ENCODE measurements at places on chromosomes 4 and X.

GRCh38 chr4:125461676-125462363 lies 147.1 kb downstream of the FAT4 start:
- no peak for DNase-seq

DNA sequence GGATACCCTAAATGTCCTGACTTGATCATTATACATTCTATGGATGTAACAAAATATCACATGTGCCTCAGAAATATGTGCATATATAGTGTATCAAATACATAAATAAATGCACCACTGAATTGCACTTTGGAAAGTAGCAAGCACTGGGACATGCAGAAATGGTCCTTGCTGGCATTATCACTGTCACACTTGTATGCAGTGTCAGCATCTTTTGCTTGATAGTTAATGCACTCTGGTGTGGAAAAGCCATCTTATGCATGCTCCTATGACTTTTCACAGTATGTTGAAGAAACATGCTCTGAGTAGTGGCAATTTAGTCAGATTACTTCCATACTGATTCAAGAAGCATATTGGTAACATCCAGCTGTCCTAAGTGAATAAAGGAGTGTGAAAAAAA lies 27.5 kb upstream of the REPS2 start:
- DNase-seq: no peak

DNA sequence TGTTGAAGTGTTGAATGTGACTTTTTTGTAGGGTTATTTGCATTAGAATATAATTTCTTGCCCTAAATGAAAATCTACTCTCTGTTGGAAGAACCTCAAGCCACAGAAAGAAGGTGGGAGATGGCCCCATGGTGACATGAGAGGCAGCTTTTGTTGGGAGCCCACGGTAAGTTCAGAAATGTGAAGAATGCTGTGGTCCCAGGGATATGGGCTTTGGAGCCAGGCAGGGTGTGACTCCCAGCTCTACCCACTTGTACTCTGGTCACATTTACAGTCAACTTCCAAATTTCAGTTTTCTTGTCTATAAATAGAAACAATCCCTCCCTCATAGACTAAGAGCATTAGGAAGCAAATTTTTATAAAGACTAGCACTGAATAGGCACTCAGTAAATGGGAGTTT lies 177.8 kb downstream of the RAB28 start:
- DNase-seq: no peak

DNA sequence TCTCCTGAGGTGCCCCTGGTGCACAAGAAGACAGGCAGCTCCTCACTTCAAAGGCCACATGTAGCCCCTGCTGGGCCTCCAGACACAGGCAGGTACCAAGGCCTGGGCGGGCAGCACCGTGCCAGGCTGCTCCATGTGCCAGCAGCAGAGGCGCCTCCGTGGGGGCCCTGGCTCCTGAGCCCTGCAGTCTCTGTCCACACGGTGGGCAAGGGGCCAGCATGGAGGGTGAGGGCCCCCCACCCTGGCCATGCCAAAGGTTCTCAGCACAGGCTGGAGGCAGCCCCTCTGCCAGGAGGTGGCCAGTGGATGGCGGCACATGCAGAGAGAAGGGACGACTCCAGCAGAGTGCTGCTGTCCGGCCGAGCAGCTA lies 72.6 kb downstream of the FAM53A start:
- DNase-seq: no peak

DNA sequence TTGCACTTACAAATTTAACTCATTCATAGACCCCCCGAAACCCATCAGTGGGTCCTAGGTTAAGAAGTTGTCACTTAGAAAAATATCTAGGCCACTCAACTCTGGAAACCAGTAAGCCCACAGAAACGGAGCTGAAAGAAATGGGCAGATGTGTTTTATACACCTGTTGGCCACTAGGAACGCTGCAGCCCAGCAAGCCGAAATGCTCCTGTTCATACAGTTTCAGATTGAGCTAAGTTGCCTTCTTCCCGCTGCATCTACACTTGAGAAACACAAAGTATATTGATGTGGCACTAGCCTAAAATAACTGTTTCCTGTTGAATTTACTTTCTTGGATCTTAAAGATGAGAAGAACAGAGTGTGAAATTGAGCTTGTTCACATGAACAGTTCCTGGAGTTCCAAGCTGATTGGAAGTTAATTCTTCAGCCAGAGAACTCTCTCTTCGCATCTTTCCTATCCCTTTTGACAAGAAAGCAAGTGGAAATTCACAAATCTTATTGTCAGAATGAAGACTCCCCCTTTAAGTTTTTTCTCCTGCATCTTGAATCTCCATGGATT lies 174.1 kb downstream of the RBMX2 start:
- peak; percentile 40 for DNase-seq

DNA sequence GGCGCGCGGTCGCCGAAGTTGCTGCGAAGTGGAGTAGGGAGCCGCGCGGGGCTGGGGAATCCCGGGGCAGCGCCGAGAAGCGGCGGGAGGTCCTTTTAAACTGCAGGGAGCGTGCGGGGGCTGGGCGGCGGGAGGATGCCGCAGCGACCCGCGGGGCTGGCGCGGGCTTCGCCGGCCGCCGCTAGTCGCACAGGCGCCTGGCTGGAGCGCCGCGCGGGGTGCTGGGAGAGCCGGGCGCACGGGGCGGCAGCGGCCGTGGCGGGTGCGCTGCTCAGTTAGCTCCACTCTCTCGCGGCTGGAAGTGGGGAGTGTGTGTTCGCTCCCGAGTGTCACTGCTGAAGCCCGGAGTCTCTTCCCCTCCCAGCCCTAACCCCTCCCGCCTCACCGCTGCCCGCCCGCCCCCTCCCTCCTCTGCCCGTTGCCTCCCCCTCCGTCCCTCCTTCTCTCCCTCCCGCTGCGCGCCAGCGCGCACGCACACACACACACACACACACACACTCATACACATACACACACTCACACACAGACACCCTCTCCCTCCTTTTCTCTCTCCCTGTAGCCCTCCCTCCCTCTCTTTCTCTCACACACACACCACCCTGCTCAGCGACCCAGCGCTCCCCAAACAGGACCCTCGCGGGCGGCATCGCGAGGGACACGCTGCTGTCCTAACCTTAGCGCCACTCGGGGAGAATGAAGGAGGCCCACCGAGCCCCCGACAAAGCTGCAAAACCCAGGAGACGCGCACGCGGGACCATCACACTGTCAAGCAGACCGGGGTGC lies at the start of gene NDNF:
TSS of gene NDNF (minus strand) at position 312 of the 780 bp plus-strand sequence. CDS start 26,698 bp downstream, outside the sequence.
- DNase-seq: no peak
